ENCODE measurements at places on chromosomes 12 and 14.

- DNase-seq: no peak
Observed at GRCh38 chr14:96858643-96859042, 61.5 kb downstream of the VRK1 start.

DNA sequence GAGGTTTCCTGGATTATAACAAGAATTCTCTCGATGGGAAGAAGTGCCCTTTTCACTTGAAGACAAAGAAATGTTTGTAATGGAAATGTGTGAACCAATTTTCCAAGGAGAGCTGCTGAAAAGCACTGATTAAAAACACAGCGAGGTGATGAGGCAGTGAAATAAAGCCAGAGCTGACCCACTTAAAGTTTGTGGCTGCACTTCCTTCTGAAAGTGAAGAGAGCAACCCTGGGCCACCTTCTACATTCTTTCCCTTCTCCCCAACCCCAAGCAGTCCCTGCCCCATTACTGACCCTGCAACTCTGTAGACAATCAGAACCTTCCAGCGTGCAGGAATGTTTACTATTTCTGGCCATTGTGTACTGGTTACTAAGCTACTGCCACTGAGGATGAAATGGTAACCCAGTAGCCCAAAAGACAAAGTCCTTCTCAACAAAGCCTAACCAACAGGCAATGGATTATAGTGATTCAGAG is 173.9 kb downstream of the TTC7B start:
- DNase-seq: no peak

GRCh38 chr14:55332654-55333570 is 61.7 kb downstream of the FBXO34 start:
- DNase-seq: no peak

GRCh38 chr12:116267948-116268347 is 9.5 kb downstream of the MED13L start:
- DNase-seq: no peak

Measured in posterior cingulate gyrus (tissue), 11 donors.